ENCODE measurements at places on chromosomes 1 and 21. TPM values are rescaled to one million over a fixed set of nuclear protein-coding genes. Genes with fewer than 3 reads are reported as not detected.

Gene GADD45A
- total RNA-seq, result 60.2 TPM

Gene RGS1
- not detected for total RNA-seq

Gene ANKRD45
- total RNA-seq, result 0.68 TPM

Gene GABRD
- not detected for total RNA-seq

Gene PRAMEF11
- total RNA-seq, result not detected

Gene C1orf87
- total RNA-seq, result not detected

All from pericardium fibroblast (primary cell).